ENCODE measurements at places on chromosomes 12 and 14. TPM values are rescaled to one million over a fixed set of nuclear protein-coding genes. Genes with fewer than 3 reads are reported as not detected.

- DNase-seq: peak; percentile 89
Measured at GRCh38 chr12:89389755-89390661, 37.7 kb upstream of the DUSP6 start.

DNA sequence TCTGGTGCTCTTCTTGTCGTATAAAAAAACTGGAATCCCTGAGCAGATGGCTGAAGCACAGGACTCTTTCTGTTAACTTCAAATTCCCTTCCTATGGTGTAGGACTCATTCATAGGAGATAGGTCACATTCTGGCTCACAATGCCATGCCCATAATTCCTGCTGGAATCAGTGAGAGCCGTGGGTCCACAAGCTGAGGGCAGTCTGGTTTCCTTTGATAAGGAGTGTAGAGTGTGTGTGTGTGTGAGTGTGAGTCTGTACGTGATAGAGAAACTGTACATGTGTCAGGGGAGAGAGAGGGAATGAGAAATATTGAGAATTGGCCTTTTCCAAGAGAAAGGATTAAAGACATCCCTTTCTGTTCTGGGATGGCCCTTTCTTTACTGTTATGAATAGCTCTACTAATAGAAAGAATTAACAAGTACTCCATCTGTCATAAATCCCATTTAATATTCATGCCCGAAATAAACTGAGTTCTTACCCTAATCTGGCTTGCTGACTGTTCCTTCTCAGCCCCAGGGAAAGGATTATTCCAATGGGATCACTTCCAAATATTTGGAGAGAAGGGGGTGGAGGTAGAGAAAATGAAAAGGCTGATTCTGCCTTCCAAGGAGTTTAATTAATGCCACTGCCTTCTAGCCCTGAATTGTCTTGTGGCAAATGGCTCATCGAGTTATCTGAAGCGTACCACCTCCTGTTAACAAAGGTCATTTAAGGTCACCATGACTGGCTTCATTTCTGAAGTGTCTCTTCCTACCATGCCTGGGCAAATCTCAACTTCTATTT, 79.0 kb downstream of the TMX1 start:
- peak; percentile 57 for DNase-seq

Gene POTEG
- not detected for polyA plus RNA-seq

Gene CLEC1A
- 21.2 TPM for polyA plus RNA-seq

- DNase-seq: no peak
Measured at GRCh38 chr12:105805730-105806399, 332.9 kb downstream of the NUAK1 start.

- DNase-seq: no peak
Measured at GRCh38 chr14:75717729-75718128, 56.7 kb downstream of the TTLL5 start.

GRCh38 chr12:94149781-94150239, 1.4 kb downstream of the PLXNC1 start:
- DNase-seq: no peak

DNA sequence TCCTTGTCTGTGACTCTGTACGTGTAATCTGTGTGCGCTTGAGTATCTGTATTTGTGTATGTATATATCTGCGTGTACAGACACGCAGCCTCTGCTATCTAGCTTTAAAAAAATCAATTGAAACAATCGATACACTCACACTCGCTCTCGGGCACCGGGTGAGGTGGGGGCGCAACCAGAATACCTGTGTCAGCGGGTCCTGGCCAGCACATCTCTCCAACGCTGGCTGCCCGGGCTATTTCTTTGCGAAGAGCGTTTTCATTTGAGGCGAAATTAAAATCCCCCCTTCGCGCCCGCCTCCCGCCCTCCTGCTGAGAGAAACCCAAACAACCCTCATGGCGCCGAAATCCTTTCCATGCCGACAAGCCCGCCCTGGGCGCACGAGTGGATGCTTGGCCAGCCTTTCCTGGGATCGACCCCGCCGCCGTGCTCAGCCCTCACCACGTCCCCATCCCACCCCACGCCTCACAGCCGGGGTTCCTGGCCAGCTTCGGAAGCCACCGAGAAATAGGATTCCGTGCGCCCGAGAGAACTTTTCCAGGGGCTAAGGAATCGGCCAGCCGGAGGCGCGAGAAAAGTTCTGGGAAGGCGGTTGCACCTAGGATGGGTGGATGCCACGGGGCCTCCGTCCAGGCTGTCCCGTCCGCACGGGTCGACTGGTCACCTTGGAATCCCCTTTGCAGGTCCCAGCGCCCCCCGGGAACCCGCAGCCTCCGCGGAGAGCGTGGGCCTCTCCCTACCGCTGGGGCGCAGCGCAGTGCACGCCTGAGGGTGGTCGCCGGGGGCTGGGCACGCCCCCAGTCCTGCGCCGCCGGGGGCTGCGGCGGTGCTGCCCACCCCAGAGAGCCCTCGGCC, 1.0 kb downstream of the ZDHHC22 start:
- DNase-seq: no peak

GRCh38 chr14:72678356-72678755, 215.5 kb downstream of the DPF3 start:
- peak; percentile 90 for DNase-seq

- no peak for DNase-seq
Measured at GRCh38 chr14:59359431-59360124, 105.6 kb downstream of the GPR135 start.

- DNase-seq: no peak
Measured at GRCh38 chr14:57962325-57963035, 96.6 kb upstream of the SLC35F4 start.

Gene ADAM20
- polyA plus RNA-seq: 0.06 TPM

Gene PLCZ1
- polyA plus RNA-seq: not detected

DNA sequence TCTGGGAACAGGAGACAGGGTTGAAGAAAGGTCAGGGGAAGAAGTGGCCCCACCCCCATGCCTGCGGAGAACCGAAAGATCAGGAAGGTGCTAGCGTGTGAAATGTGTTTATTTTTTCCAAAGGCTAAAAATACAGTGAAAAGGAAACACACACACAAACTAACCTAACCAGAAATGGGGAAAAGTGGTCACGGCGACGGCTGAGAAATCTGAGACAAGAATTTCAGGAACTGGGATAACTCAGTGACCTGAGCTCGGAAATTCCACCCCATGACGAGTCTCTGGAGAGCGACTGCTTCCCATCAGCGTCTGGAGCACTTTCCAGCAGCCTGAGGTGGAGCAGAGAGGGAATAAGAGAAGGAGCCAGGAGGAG, 16.6 kb upstream of the RND1 start:
- peak; percentile 96 for DNase-seq

GRCh38 chr14:75832621-75833297, 149.0 kb downstream of the TGFB3 start:
- no peak for DNase-seq

All from endothelial cell of umbilical vein (primary cell).